ENCODE measurements at places on chromosomes 7 and 10.
A peak's percentile ranks its signal among the peaks of the same experiment; 100 is the strongest.

DNA sequence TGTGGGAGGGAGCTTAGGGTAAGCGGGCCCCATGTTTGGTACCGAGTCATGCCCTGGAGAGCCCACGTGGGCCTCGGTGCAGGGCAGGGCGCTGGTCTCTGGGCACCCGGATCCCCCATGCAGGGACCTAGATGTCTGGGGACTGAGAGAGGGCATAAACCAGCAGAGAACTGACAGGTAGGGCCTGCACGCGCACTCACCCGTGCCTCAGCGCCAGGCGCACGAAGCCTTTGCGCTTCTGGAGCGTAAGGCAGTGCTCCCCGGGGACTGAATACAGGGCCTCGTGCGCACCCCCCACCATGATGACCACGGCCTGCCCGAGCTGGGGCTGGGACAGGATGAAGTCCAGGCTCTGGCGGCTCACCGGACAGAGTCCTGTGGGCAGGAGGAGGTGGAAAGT, 2.8 kb downstream of the MOGAT3 start:
- no peak for DNase-seq

- no peak for DNase-seq
Observed at GRCh38 chr10:66882271-66882670, 43.6 kb upstream of the LRRTM3 start.

- no peak for DNase-seq
Observed at GRCh38 chr7:37476428-37476827, 27.8 kb upstream of the ELMO1 start.

DNA sequence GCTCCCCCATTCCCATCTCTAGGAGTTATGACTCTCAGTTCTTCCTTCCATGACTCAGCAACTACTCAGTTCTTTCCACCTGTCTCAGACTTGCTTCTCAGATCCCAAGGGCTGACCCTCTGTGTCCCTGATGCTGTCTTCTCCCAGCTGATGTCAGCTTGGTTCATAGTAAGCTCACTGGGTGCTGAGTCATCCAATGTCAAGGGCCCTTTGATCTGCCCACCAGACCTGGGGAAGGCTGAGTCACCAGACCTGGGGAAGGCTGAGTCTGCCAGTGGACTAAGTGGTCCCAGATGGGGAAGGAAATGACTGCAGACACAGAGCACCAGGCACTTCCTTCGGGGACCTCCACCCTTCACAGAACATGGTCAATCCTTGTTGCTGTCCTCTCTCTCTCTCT, 76.1 kb upstream of the ZEB1 start:
- DNase-seq = no peak

DNA sequence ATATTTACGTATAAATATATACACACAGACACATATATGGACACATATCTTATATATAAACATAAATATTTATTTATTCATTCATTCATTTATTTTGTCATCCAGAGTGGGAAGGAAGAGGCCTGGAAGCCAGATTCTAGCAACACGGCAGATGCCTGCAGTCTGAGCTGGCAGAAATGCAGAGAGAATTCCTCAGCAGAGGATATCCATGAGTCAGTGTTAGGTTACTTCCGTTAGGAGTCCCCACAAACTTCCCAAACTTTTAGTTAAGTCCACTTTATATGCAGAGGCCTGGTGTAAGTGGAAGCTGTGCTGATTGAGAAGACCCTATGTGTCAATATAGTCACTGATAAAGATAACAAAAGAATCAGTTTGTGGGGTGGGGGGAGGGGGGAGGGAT, 89.6 kb downstream of the PPP1R17 start:
- no peak for DNase-seq

DNA sequence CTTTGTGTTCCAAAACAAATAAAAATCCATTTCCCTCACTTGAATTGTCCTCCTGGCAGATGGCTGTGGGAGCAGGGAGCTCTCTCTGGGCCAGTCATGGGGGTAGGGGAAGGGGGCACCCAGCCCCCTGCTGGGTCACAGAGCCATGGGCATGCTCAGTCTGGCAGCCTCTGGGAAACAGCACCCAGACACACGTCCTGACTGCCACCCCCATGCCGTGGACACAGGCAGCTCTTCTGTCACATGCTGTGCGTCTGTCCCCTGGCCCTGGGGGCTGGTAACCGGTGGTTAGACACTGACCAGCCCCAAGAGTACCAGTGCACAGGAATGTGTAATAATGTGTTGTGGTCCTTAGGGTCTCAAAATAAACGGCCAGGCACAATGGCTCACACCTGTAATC, 47.0 kb downstream of the RASGEF1A start:
- no peak for DNase-seq

DNA sequence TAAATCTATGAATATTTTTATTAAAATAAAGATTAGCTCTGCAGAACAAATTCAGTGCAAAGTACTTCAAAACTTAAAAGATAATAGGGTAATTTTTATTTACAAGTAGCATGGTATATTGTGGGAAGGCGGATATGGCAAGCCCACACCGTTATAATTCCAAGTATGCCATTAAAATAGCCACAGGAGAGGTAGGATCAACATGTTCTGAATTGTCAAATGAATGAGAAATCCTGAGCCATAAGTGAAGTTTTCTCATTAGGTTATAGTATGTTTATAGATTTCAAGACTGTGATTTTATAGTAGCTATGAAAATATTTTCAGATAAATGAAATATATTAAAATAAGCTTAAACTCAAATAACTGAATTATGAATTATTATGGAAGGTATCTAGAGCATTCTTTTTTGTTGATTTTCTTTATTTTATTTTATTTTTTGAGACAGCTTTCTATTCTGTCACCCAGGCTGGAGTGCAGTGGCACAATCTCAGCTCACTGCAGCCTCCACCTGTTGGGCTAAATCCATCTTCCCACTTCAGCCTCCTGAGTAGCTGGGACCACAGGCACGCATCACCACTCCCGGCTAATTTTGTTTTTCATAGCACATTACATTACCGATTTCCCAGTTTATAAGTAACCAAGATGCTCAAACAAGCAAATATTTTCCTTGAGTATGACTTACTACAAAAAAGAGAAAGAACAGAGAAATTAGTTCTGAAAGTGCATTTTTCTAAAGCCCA, 956.6 kb downstream of the GATA3 start:
- no peak for DNase-seq

GRCh38 chr10:51696251-51696650, 3.1 kb downstream of the CSTF2T start:
- no peak for DNase-seq

DNA sequence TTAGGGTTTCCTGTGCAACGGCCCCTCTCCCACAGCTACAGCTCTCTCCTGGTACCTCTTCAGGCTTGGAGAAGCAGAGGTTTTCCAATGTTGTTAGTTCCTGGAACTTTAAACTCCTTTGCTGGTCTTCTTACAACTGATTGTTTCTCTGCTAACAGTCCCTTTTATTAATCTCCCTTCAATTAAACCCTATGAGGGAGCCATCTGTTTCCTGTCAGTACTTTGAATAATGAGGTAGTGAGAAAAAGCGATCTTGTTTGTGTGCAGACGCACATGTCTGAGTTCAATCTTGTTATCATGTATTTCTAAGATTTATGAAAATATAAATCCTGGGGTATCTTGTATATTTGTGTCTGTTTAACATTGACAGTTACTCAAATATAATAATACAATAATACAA, 102.4 kb downstream of the MDFIC start:
- DNase-seq = no peak

GRCh38 chr10:61742812-61743211, 80.1 kb downstream of the CABCOCO1 start:
- DNase-seq = no peak

- DNase-seq = no peak
Observed at GRCh38 chr7:132578050-132578370, 1.7 kb upstream of the PLXNA4 start.

- peak; percentile 16 for DNase-seq
Observed at GRCh38 chr7:82700741-82701140, 257.2 kb upstream of the CACNA2D1 start.

GRCh38 chr7:16430133-16430532, 8.8 kb upstream of the CRPPA start:
- no peak for DNase-seq

DNA sequence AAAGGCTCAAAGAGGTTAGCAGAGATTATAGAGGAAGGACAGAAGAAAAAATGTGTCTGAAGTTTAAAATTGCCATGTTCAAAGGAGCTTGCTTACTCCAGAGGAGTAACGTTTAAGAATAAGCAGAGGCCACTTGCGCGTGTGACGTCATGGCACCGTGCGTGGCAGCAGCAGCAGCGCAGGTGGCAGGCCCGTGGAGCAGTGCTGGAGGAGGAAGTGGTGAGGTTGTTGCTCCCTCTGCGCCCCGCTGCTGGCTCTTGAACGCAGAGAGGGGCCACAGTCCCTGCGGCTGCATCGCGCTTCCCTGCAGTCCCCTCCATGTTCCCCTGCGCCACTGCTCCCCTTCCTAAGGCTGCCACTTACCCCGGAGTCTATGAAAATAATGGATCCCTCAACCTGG, 37.5 kb downstream of the GDI2 start:
- DNase-seq = no peak

DNA sequence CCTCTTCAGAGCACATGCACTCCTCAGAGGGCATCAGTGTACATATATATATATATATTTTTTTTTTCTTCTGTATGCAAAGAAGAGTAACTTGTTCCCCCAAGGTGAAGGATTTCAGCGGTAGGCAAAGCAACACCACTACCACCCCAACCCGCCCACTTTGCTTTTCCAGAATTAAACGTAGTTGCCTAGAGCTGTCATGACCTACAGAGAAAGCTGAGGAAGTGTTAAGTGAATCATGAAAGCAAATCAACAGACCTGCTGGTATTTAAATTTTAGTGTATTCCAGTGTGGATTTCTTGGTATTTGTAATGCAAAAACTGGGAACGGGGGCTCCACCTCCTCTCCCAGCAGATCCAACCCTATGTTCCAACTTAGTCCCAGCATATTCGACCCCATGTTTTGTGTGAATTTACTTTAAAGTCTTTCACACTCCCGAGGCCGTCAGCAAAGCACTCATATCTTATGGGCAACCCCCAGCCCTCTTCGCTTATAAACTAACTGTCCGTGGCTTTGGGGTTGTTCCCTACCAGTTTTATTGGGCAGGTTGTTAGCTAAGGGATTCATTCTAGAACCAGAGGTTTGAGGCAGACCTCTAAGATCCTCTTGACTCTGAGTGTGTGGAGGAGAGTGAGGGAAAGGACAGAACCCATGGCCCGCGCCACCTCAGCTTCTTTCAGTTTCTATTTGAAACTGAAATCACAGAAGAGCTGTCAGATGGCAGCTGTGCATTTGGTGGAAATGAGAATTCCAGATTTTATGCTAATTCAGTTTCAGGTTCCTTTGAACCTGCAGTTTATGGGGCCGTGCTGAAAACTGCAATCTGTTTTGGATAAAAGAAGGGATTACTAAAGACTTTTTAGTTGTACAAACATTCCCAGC, 450.2 kb upstream of the GALNT17 start:
- DNase-seq = no peak

- no peak for DNase-seq
Observed at GRCh38 chr10:107474650-107475049, 310.1 kb upstream of the SORCS1 start.

- DNase-seq = no peak
Observed at GRCh38 chr10:32418572-32418971, 27.4 kb upstream of the CCDC7 start.

- no peak for DNase-seq
Observed at GRCh38 chr7:101819183-101819582, 1.8 kb downstream of the CUX1 start.

- no peak for DNase-seq
Observed at GRCh38 chr7:1027242-1028043, 16.9 kb upstream of the GPR146 start.

- DNase-seq = peak; percentile 88
Observed at GRCh38 chr7:75905785-75906604, 9.0 kb upstream of the POR start.

DNA sequence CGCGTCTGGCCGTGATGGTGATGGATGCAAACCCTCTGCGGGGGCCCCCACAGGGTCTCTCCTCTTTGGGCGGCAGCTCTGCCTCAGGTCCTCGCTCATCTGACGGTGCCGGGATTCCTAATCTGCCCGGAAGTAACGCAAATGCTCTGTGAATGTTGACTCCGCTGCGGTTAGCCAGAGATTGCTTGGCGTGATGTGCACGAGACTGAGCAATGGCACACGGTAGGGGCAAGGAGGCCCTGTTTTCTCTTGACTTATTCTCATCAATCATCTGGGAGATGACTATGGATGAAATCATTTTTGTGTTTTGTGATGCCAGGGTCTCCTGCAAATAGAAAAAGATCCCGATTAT, 116.5 kb upstream of the ADAM12 start:
- no peak for DNase-seq

GRCh38 chr10:102632394-102633111, 11.7 kb upstream of the TRIM8 start:
- DNase-seq = no peak

DNA sequence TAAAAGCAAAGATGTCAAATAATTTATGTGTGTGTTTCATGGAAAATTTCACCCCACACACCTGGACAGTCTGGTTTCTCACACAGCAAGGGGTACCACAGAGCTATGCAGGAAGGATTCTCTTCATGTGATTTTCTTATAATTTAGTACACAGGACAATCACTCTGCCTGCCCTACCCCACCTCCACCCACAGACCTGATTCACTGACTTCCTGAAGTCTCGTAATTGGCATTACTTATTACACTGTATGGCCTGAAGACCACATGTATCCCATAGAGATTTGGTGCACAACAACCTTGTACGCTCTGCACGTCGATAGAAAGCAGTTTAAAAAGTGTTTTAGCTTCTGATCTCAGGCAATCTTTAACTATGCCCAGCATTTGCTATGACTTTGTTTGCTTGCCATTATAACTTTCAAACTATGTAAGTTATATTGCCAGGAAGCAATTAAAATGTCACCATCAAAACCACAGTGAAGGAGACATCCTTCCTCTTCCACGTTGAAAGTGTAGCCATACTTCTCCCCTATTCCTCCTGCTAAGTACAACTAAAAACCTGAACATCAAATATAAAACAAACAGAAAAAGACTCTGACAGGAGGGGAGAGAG, 279.4 kb upstream of the IMMP2L start:
- no peak for DNase-seq

DNA sequence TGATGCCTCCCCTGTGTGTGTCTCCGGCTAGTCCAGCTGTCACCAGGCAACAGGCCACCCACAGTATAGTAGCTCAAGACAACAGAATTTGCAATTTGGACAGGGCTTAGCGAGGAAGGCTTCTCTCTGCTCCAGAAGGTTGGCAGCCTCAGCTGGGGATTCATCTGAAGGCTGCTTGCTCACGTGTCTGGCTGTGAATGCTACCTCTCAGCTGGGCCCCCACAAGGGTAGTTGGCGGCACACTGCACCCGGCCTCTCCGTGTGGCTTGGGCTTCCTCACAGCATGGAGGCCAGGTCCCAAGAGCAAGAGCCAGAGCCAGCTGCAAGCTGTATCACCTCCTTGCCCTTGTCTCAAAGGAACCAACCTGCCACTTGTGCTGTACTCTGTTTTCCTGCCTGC, 19.2 kb downstream of the ECHDC3 start:
- no peak for DNase-seq

GRCh38 chr7:67821116-67821515, 824.5 kb downstream of the TYW1 start:
- DNase-seq = no peak

GRCh38 chr7:140033779-140034363, 28.9 kb downstream of the PARP12 start:
- no peak for DNase-seq
